ENCODE measurements at places on chromosomes 2 and 18.

- no peak for DNase-seq
Measured at GRCh38 chr2:72028996-72029395, 118.7 kb downstream of the CYP26B1 start.

- DNase-seq = no peak
Measured at GRCh38 chr2:191901031-191901430, 54.1 kb upstream of the CAVIN2 start.

GRCh38 chr2:8803658-8804379 lies 33.6 kb downstream of the KIDINS220 start:
- peak; percentile 99 for DNase-seq

DNA sequence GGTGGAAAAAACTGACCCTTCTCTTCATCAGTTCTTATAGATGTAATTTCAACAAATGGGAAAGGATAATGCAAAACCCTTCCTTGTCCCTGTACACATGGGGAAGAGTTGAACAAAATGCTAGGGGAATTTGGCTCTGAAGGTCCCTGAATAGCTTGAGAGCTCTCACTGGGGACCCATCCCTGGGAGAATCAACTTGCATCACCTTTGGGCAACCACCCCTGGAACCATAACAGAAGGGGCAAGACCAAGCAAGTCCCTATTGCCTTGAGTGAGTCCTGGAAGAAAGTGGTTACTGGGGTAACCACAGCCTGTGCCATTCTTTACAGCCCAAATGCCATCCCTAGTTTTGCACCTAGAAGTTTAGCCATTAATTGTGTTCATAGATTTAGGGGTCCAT lies 52.2 kb upstream of the B3GNT2 start:
- no peak for DNase-seq

GRCh38 chr2:186302263-186302662 lies 183.8 kb upstream of the ZC3H15 start:
- DNase-seq = no peak

GRCh38 chr2:49616800-49617199 lies 462.5 kb upstream of the FSHR start:
- no peak for DNase-seq

- no peak for DNase-seq
Measured at GRCh38 chr2:73292906-73293533, 328 bp downstream of the EGR4 start.

- DNase-seq = no peak
Measured at GRCh38 chr2:38935568-38936172, 46.0 kb downstream of the ARHGEF33 start.

GRCh38 chr2:74876081-74876886 lies 42.4 kb downstream of the HK2 start:
- peak; percentile 9 for DNase-seq

DNA sequence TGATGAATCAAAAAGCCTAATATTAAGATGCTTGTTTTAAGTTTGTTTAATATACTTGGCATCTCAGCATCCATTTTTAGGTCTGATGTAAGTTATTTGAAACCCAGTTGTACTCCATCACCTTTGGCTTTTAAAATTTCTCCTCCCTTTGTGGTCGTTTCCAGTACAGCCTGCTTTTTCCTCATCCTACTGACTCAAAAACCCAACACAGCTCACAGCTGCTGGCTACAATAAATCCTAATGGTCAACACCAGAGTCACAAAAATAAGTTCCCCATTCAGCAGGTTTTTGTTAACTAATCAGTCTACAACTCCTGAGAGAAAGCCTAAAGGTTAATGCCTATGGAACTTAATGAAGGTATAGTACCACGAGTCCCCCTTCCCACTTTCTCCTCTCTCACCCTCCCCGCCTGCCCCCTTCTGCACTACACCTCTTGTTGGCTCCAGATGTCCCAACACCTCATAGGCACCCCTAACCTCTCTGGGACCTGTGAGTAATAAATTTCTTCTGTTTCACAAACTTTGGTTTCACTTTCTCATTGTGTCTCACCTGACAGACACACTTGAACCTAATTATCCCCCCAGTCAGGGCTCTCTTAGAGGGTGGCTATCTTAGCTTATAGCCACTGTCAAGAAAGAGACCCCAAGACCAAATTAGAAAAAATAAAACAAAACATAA lies 148.6 kb downstream of the GALNT1 start:
- no peak for DNase-seq

- DNase-seq = no peak
Measured at GRCh38 chr2:178238154-178238521, 43.8 kb downstream of the OSBPL6 start.

- no peak for DNase-seq
Measured at GRCh38 chr2:173030561-173031490, 44.8 kb upstream of the MAP3K20 start.

GRCh38 chr2:236286873-236287545 lies 22.8 kb upstream of the ASB18 start:
- no peak for DNase-seq

DNA sequence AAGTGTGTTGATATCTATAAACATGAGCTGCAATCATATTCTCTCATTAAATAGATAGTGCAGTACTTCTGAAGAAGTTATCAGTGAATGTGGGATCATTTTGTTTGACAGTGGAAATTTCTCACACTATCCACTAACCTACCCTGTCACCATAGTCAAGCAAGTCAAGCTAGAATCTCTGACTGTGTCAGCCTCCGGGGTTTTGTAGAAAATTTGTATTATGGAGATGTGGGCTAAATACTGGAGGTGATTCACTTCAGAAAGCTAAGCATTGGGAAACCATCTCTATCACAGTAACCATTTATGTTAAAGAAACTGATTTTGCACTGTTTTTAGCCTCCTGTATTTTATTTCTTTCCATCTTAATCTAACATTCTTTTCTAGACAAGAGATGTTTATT lies 126.6 kb upstream of the CREB1 start:
- no peak for DNase-seq

DNA sequence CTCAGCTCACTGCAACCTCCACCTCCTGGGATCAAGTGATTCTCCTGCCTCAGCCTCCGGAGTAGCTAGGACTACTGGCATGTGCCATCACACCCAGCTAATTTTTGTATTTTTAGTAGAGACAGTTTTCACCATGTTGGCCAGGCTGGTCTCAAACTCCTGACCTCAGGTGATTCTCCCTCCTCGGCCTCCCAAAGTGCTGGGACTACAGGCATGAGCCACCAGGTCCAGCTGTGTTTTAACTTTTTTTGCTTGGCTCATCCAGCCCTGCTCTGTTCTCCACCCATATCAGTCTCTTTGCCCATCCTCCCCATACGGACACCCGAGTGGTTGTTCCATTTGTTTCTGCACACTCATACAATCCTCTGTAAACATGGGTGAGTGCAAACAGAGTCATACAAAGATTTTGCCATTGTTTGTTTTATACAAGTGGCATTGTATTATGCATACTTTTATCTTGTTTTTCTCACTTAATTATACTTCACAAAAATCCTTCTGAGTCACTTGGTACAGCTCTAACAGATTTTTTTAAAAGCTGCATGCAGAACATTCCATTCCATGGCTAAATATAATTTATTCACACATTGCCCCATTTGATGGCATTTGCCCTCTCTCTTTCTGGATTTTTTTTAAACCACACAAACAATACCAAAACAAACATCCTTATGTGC lies 5.3 kb downstream of the APOB start:
- DNase-seq = peak; percentile 23

GRCh38 chr2:28391564-28392296 lies 928 bp upstream of the FOSL2 start:
- DNase-seq = peak; percentile 41

GRCh38 chr2:48448274-48449061 lies 81.5 kb upstream of the STON1 start:
- DNase-seq = no peak

DNA sequence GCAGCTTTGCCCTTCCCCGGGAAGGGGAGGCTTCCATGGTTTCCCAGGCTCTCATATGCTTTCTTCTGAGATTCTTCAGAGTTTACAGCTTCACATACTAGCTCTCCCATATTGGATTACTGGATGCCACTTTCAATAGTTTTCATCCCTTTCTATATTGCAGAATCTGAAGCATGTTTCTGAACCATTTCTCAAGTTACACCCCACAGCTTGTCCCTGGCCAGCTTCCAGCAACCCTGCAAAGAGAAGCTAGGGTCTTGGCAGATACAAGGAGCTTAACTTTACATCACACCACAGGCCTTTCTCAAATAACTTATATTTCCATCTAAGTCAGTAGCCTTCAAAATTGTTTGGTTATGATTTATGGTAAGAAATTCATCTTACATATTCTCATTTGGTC lies 39.6 kb downstream of the LHCGR start:
- no peak for DNase-seq

DNA sequence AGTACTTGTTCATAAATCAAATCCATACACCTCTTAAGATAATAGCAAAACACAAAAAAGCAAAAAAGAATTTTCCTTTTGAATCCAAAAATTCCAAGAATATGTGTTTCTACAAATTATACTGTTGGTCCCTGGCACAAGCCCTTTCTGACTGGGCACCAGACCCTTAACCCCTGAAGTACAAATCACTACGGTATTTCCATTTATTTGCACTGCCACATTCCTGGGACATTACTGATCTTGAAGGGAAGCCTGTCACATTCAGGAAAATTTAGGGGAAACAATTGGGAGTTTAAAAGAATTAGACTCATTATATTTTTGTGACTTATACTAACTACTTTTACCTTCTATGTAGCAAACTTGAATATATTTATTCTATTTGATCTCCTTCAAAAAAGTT lies 98.8 kb downstream of the ZNF521 start:
- no peak for DNase-seq

DNA sequence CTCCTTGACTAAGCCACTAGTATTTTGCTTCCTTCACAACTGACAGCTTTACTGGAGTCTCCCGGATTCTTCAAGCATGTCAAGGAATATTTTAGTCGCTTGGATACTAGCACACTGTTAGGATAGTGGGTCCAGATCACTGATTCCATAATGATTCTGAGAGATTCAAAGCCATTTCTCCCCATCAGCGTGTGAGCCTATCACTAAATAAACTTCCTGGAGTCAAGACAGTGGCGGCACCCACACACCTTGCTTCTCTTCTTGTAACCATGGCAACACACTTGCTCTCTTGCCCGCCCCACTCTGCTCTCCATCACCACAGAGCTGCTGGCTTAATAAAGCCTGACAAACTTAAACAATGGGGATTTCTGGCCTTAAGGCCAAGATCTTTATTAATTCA lies 245.1 kb downstream of the LRRTM1 start:
- DNase-seq = no peak

DNA sequence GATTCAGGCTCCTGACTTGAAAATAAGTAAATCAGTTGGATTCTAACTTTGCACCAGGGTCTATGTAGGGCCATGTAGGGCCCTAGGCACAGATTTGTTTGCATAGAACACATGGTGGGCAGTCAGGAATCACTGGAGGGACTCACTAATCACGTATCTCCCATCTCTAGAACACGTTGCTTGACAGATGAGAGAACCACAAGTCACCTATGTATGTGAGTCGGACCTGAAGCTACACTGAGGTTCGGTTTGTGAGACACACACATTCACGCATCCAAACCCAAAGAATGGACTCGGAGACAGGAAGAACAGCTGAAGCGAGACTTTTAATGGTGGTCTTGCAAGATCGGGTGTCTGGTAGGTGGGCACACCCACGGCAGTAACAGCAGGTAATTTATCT lies 157.0 kb downstream of the ZNF516 start:
- no peak for DNase-seq

DNA sequence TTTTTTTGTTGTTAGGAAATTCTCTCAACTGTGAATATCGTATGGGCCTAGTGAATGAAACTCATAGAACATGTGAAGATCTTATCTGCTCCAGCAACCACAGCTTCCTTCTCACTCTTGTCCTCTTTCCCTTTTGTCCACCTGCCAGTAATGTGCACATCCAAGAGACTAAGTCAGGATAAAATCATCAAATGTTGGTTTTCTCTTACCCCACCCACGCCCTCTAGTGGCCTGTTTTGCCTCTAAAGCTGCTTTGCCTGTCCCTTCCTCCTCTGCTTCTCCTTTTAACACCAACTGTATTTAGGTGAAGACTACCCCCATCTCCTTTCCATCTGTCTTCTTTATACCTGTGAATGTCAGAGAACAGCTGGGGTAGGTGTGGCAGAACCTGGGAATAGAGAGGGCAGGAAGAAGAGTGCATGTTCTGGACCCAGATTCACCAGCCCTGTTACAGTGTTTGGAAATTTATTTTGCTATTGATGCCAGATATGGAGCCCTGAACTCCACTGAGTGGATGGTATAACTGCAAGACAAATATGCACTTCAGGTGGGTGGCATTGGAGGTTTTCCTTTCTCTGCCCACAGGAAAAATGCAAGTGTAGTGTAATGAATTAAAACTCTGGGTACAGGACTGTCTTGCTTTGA lies 8.4 kb upstream of the MGAT5 start:
- no peak for DNase-seq

DNA sequence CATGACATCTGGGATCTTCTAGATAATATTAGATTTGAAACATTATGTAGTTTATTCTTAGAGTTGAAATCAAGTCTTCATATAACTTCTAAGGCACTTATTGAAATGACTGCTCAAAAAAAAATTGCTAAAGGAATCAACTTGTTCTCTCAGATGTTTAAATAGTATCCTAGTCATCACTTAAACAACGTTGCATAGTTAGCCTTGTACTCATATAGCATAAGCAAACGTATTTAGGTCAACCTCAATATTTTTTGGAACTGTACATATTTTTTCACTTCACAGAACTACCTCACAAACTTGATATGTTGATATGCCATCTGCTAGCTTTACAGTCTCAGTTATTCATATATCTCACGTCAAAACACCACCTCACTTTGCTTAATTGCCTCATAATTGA lies 47.1 kb upstream of the CREB1 start:
- no peak for DNase-seq

GRCh38 chr2:119259296-119259860 lies 35.7 kb downstream of the STEAP3 start:
- DNase-seq = no peak

- DNase-seq = no peak
Measured at GRCh38 chr2:173424886-173425285, 70.2 kb downstream of the CDCA7 start.

DNA sequence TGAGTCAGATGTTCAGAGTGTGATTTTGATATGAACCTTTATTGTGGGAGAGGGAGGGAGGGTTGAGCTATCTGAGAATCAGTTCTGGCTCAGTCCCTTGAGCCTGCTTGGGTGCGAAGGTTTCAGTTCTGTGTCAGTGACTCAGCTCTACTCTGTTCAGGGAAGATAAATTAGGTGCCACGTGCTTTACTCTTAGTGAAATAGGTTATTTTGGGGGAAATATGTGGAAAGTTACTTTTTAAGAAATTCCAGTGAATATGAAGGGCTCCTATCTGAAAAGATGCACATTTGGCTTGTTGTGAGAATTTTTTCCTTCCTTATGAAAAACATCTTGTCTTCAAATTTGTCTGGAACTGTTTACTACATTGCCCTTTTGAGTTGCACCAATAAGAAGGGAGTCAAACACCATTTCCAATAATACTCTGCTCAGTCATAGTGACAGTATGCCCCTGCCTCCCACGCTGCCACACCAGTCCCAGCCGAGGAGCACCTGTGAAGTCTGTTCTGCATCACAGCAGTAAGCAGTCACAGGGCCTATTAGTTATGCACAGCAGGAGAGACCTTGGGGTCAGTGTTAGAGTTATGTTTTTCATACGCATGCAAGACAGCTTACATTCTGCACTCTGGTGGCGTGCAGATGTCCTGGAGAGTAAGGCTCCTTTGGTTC lies 32.8 kb upstream of the DNAH7 start:
- DNase-seq = no peak
